ENCODE measurements at places on chromosomes 11 and 22.

DNA sequence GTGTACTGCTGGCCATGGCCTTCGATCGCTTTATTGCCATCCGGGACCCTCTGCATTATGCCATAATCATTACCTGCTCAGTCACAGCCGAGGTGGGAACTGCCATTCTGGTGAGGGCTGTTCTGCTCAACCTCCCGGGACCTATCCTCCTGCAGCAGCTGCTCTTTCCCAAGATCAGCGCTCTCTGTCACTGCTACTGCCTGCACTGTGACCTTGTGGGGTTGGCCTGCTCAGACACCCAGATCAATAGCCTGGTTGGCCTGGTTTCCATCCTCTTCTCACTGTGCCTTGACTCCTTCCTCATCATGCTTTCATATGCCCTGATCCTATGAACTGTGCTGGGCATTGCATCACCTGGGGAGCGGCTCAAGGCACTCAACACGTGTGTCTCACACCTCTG, 24.9 kb upstream of the TRIM21 start:
- no peak for DNase-seq

GRCh38 chr11:101940901-101941520, 24.7 kb upstream of the ANGPTL5 start:
- no peak for DNase-seq

DNA sequence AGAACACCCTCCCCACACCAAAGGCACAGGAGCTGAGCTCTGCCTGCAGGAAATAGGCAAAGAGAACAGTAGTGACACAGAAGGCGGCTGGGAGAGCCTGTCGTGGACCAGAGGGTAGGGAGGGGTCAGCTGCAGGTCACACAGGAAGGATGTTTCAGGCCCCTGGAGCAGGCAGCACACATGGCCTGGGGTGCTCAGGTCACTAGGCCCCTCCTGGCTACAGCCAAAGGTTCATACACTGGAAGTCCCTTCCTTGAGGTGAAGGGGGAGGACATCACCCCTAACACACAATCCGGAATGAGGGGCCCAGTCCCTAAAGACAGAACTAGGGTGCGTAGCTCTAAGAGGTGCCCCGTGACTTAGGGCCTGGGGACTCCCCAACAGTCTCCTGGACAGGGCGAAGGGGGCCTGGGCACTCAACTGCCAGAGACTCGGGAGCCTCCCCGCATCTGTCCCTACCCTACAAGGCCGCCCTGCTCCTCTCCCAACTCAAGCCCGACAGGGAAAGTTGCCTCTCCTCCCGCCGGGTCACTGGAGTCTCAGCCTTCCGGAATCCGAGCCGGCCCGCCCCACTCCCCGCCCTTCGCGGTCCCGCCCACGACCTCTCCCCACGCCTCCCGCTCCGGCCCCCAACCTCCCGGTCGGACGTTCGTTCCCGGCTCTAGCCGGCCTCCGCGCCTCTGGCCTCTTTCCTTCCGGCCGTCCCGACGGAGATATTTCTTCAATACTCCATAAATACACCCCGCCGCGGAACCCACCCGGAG, at the start of gene CYB5R2:
TSS of gene CYB5R2 (minus strand) at position 541 of the 764 bp plus-strand sequence. CDS start 675 bp downstream, outside the sequence.
- no peak for DNase-seq

DNA sequence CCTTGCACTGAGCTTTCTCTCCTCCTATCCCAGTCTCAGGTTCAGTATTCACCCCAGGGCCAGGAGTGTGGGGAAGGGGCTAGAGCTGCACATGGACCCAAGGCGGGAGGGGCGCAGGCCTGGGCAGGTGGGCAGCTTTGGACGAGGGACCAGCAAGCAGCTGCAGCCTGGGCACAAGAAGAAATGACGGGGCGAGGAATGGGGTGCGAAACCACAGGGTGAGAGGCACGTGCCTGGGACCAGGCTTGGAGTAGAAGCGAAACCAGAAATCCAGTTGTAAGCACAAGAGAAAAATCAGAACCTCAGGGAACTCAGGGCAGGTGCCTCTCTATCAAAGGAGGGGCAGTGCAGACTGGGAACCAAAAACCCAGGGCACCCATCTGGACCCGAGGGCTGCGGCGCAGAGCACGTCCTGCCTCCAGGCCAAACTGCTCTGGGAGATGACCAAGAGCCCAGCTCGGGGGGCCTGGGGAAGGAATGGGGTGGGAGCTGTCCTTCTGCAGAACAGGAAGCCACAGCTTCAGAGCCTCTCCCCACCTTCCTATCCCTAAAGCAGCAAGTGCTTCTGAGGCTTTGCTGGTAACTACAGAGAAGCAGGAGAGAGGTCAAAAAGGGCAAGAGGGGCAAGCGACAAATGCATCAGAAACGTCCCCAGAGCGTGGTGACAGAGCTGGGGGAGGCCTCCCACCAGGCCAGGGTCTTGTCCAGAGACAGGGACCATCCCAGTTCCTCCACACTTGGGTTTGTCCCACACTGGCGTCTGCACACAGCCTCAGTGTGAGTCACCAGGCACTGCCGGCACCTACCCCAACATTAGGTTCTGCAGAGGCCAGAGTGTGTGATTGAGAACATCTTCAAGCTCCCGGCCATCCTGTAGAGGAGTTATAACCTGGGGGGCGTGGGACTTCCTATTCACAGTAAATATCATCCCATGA, 18.3 kb upstream of the TMPRSS4 start:
- DNase-seq: no peak

DNA sequence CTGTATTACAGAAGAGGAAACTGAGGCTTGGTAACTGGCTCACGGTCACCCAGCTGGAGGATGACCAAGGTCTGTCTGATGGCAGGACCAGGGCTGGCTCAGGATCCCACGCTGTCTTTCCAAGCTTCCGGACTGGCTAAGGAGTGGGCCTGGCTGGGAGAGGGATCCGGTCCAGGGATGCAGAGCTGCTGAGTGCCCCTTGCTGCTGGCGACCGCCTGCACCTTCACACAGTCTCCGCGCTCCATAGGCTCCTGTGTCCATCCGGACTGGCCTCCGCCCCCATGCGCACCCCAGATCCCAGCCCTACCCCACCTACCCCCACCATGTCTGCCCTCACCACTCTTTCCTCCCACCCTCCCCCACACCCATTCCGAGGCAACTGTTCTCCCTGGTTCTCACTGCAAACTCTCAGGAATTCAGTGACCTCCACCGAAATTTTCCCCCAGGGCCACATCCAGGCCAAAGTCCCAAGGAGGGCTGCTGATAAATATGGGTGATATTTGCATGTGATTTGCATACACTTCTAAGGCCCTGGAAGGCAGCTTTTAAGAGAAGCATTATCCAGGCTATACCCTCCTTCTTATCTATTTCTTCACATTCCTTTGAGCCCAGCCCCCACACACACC, 48.5 kb upstream of the SLC35C1 start:
- no peak for DNase-seq

GRCh38 chr11:46658259-46658658, 40.9 kb downstream of the ATG13 start:
- no peak for DNase-seq

- no peak for DNase-seq
These were observed at the start of gene B3GAT1 for GRCh38 chr11:134412203-134413042. B3GAT1 (minus strand) TSS chr11:134412242; CDS start chr11:134387659, 24,583 bp downstream.

GRCh38 chr11:1598816-1599215, 722 bp upstream of the KRTAP5-2 start:
- no peak for DNase-seq
